ENCODE measurements at places on chromosomes 1 and 21.

DNA sequence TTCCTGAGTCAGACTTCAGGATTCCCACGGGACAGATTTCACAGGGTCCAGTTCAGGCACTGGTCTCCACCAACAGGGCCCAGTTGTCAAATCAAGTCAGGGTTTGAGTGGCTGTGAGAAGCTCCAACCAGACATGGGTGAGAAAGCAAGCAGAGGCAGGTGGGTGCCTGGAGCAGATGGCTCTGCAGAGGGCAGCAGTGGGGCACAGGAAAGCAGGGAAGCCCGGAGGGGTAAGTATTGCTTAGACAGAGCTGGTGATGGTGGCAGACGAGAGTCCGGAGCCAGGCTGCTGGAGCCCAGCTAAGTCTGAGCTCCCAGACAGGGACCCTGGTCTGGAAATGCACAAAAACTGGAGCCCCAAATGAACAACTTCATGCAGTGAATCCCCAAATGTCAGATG is 40.4 kb downstream of the RIMS3 start:
- DNase-seq, result no peak

DNA sequence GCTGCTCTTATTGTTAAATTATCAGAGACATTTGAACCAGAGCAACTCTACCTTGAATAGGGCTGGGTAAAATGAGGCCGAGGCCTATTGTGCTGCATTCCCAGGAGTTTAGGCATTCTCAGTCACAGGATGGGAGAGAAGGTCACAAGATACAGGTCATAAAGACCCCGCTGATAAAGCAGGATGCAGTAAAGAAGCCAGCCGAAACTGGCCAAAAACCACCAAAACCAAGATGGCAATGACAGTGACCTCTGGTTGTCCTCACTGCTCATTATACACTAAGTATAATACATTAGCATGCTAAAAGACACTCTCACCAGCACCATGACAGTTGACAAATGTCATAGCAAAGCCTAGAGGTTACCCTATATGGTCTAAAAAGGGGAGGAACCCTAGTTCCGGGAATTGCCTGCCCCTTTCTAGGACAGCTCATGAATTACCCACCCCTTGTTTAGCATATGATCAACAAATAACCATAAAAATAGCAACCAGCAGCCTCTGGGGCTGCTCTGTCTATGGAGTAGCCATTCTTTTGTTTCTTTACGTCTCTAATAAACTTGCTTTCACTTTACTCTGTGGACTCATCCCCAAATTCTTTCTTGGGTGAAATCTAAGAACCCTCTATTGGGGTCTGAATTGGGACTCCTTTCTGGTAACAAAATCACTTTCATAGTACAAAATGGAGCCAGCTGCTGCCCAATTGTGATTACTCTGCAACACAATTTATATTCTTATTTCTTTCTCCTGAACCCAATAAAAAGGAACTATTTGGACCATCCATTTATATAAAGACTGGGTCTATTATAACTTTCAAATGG is 179.6 kb downstream of the TGFBR3 start:
- DNase-seq, result no peak

- no peak for DNase-seq
Measured at GRCh38 chr1:30063621-30064280, 659.6 kb downstream of the MATN1 start.

DNA sequence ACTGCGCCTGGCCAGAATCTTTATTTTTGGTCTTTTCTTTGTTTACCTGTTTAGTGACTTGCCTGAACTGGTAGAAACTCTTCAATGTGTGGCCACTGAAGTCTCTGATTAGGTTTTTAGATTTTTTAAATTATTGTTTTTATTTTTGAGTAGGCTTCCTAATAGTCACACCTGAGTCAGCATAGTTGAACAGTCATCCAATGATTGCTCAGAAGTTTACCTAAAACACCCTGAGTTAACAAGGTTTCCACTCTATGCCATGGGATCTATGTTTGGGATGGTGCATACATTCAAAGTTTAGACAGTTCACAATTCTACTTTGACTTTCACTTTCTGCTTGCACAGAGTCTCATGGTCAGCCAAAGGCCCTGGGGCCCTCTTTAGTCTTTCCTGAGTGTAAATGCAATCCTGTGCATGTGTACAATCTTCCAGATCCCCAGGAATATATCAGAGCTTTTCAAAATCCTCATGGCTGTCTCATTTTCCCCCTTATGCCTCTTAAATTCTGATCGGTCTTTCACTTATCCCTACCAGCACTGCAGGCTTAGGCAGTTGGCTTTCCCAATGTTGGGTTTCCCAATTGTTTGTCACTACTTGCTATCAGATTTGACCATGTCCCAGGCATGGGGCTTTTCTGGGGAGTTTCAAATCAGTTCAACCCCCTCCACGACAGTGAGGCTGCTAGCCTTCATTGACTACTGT is 114.4 kb upstream of the RAB3GAP2 start:
- no peak for DNase-seq

GRCh38 chr1:192958871-192959270 is 100.3 kb downstream of the UCHL5 start:
- DNase-seq, result no peak

GRCh38 chr1:232040260-232040659 is 413.7 kb downstream of the DISC1 start:
- DNase-seq, result no peak

- no peak for DNase-seq
Measured at GRCh38 chr1:150224983-150225382, 10.9 kb downstream of the ANP32E start.

DNA sequence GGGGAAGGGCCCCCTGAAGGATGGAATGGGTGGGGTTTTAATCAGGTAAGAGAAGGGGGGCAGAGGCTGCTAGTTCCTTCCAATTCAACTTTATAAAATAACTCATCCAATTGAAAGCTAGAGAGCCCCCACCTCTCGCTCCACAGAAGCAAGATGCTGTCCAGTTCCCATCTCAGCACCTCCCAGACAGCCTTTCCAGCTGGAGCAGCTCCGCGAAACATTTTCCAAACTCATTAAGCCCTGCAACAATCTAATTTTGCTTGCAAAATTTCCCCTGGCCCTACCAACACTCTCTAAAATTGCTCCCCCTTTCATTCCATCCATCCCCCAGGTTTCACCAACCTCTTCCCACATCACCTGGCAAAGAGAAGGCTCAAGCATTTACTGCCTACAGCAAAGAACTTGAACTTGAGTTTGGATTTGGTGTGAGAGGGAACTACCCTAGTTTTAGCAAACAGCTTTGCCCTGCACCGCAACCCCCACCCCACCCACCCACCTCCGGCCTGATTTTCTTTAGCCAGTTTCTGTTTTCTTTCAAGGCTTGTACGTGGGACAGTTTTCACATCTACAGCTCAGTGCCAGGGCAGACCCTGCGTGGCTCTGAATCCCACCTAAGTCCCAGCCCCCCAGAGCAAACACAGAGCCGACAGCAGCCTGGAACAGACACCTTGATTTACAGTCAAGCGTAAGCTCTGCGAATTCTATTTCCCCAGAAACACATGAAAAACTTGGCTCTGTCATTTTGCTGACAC is 46.7 kb downstream of the SYF2 start:
- DNase-seq, result no peak

- no peak for DNase-seq
Measured at GRCh38 chr1:22573237-22573636, 9.9 kb downstream of the EPHA8 start.

DNA sequence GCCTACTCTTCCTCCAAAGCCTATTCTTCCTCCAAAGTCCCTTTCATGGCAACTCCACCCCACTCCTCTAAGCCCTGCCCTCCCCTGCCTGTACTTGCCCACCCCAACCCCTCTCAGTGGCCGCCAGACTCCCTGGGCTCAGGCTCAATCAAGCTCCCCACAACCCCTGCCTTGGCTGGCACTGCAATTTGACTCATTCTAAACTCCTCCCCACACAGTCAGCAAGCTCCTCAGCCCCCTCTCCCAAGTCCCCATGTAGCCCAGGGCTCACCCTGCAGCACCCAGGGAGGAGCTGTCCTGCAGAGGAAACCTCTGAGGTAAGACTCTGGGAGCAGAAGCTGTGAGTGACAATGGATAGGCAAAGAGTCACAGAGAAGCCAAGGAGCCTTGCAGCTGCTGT is 3.6 kb upstream of the VSIG8 start:
- no peak for DNase-seq

DNA sequence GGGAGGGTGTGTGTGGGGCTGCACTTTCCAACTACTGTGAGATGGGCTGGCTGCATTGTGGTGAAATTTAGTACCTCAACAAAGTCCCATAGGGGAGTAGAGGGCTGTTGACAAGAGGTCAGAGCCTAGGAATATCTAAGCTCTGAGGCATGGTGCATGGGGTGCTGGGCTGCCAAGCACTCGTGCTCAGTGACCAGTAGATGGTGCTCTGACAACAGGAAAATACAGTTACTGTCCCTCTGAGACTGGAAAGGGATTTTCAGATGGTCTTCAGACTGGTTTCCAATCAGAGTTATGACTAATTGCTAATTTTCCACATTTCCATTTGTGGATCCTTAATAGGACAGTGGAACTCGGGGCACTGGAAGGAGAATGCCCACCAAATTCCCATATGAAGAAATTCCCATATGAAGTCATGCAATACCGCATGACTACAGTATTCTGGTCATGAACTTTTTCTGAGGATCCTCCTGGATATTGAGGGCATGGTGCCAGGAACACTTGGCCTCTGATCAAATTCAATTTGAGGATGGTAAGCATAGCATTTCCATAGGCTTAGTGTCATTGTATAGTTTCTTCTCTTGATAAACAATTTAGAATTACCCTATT is 4.1 kb upstream of the CACNA1E start:
- peak; percentile 79 for DNase-seq

DNA sequence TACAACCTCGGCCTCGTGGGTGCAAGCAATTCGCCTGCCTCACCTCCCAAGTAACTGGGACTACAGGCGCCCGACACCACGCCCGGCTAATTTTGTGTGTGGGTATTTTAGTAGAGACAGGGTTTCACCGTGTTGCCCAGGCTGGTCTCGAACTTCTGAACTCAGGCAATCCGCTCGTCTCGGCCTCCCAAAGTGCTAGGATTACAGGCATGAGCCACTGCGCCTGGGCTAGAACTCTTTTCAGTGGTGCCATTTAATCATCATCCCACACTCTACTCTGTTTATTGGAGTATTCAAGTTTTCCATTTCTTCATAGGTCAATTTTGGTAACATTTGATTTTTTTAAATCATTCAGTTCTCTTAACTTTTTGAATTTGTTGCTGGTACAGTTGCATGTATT is 101.3 kb downstream of the DHRS3 start:
- DNase-seq, result no peak

GRCh38 chr1:59552007-59552406 is 255.1 kb downstream of the FGGY start:
- no peak for DNase-seq

DNA sequence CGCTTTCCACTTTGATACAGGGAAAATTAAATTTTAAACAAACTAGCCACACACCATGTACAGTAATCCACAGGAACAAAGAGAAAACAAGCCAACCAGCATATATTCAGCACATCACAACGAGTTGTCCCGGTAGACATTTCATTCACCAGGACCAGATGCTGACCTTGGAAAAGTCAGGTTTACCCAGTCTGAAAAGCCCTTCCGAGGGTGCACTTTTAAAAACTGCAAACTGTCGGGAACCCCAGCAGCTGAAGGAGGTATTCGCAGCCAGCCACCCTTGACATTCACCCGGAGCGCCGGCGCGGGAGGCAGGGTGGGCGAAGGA is 1.2 kb downstream of the MCOLN3 start:
- DNase-seq, result no peak

- no peak for DNase-seq
Measured at GRCh38 chr1:180415985-180416633, 86.3 kb downstream of the ACBD6 start.

- DNase-seq, result no peak
Measured at GRCh38 chr1:60483509-60483908, 409.9 kb upstream of the C1orf87 start.

- no peak for DNase-seq
Measured at GRCh38 chr1:41856944-41857285, 61.8 kb downstream of the HIVEP3 start.

GRCh38 chr1:245762396-245762910 is 607.7 kb downstream of the KIF26B start:
- no peak for DNase-seq

DNA sequence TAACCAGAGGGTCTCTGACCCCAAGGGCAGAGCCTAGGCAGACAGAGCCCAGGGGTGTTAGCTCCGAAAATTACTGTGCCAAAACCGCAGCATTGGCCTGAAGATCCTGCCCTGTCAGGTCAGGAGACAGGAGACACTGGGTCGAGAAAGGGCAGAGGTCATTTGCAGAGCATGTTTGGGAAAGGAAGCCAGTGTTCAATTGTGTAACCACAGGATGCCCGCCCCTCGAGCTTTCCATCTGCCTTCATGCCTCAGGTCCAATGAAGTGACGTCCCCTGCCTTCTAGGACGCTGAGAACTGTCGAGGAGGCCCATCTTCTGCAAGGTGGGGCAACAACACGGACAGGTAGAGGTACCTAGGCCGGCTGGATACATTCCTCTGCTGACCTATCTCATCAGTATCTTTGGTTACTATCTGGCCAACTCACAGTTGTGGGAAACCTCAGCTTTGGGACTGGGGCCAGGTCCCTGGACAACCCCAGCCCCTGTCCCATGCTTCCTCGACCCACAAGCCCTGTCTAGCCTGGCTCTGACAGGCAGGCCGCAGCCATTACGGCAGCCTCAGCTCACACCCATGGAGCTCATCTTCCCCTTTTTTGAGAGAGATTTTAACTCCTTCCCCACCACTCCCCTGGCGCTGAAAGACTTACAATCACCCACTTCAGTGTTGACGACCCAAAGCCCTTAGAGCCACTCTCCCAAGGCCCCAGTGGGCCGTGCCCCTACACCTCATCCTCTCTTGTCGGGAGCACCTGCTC is 1.3 kb downstream of the ARL8A start:
- peak; percentile 77 for DNase-seq

DNA sequence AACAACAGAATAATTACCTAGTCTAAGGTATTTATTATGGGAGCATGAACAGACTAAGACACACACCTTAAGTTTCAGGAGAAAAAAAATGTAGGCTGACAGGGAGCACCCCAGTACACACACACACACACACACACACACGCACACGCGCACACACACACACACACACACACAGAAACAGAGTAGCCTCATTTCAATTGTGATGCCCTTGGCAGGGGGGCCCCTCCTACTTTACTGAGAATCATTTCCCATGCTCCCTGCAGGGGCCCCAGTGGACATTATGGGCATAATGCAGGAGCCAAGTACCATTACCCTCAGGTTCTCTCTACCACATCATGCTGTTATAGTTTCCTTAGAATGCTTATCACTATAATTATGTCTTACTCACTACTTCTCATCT is 104.9 kb downstream of the CDC7 start:
- DNase-seq, result no peak

- DNase-seq, result no peak
Measured at GRCh38 chr1:164588516-164589341, 29.7 kb downstream of the PBX1 start.

- DNase-seq, result no peak
Measured at GRCh38 chr1:22741118-22741517, 30.5 kb downstream of the EPHB2 start.

GRCh38 chr1:89807983-89808382 is 12.8 kb upstream of the LRRC8D start:
- DNase-seq, result no peak

DNA sequence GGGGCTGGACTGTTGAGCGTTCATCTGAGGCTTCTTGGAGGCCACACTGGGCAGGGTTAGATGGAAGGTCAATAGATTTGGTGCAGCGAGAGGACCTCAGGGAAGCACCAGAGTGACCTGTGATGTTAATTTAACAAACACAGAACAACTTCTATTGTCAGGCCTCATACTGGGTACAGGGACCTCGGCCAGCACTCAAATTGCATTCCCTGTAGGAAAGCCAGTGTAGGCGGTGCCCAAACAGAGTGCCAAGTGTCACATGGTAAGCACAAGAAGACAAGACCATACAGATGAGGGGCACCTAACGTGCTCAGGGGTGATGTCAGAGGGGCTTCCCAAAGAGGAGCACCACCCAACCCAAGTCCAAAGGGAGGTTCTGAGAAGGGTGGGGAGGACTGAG is 1.3 kb downstream of the TMEM269 start:
- DNase-seq, result no peak

Data from activated CD4-positive, alpha-beta T cell treated with anti-CD3 and anti-CD28 coated beads, Interleukin-2, amount 10 ng/mL, durations not matched to agents 24 days and 14 days (primary cell).